ENCODE measurements at places on chromosomes 1 and 21.

- DNase-seq = no peak
These were observed 86.6 kb downstream of the ASTN1 start for GRCh38 chr1:177077734-177078499.

DNA sequence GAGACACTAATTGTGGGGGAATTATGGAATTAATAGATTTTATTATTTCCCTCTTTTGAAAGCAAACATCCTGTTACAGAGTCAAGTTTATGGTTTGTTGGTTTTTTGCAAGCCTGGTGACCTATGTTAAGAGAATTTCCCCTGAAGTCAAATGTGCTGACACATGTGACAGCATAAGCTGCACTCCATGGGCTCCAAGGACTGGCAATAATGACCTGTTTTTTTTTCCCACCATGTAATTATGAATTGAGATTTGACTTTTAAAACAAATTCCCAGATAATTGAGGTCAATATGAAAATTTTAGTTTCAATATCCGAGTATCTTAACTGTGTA is 242.5 kb upstream of the SGIP1 start:
- DNase-seq = no peak

GRCh38 chr1:25451908-25452307 is 21.2 kb downstream of the MACO1 start:
- no peak for DNase-seq

- DNase-seq = no peak
These were observed 19.0 kb upstream of the AGO1 start for GRCh38 chr1:35863881-35864625.

GRCh38 chr1:151763990-151764389 is 694 bp upstream of the MRPL9 start:
- DNase-seq = no peak

Data from NCI-H1436 treated with DMSO at 0.1 percent for 48 hours (cell line).